ENCODE measurements at places on chromosomes 5 and 9.

GRCh38 chr9:87786876-87787275 lies 61.0 kb downstream of the CTSL start:
- no peak for DNase-seq

DNA sequence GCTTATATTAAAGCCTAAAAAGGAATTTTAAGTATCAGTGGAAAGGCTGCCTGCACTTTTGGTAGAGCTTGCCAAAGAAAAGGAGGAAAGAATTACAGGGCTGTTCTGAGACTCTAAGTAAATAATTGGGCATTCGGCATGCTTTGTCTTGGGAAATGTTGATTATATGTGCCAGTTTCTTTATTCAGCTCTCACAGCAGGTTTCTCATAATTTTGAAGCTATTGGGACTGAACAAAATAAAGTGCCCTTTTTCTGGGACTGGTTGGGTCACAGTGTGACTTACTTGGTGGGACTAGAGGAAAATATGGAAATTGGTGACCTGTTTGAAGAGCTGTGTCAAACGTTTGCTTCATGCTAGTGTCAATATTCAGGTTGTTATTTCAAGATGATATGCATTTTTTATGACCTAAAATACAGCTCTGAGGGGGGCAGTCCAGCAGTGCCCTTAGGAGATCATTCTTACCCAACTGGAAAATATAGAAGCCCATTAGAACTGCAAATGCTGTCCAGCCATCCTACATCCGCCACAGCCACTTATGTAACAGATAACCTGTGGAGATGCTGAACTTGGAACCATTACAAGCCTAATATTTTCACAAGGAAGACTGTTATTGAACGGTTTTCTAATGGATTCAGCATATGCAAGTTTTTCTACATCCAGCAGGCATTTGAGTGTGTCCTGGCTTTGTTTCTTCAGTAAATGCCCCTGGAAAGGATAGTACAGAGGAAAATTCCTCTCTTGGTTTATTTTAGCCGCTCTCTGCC lies 122.4 kb downstream of the SNCAIP start:
- no peak for DNase-seq

DNA sequence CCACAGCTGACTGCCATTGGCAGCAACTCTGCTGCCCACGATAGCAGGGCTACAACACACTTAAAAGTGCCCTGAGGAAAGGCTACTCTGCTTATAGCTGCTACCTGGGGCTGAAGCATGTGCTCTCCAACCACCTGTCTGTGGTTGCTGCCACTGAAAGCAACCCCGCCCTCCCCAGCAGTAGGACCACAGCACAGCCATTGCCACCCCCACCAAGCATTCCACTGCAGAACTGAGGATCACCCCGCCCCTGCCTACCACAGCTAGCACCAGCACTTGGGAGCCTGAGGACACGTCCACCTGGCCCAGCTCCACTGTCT lies 85.8 kb downstream of the LPAR1 start:
- no peak for DNase-seq

DNA sequence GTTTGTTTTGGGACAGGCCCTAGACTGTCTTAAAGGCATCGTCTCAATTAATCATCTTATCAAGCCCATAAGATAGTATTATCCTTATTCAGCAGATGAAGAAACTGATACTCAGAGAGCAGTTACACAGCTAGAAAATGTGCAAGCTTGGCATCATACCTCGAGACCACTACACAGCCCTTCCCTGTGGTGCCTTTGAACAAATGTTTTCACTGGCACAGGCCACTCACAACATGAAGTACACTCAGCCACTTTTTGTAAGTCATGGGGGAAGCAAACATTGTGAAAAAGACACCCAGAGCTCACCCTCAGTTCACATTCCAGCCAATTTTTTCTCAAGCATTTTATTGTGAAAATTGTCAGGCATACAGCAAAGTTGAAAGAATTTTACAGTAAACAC lies 122.5 kb downstream of the WDR41 start:
- DNase-seq, result no peak

DNA sequence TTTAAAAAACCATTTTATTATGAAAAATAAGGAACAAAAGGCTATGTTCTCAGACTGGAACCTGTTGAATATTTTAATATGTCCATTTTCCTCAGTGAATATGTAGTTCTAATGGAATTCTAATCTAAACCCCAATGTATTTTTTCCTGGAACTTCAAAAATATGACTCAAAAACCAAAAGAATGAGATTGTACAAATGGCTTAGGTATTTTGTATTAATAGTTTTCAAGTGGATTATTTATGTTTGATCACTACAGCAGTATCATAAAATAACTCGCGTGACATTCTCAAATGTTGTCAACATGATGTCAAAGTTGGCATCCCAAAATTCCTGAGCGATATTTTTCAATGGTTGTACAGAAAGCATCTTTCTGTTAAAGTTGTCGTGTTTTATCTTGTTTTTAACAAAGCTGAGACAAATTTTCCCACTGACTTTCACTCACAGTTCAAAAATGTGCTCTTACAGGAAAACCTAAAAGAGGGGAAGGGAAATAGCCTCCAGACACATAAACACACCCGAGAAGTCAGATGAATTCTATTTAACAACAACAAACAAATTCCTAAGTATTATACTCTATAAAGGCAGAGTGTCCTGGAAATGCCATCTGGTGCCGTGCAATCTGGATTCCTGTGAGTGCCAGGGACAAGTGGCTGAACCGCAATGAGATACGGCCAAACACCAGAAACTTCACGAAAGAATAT lies 68.1 kb upstream of the TAS2R1 start:
- no peak for DNase-seq

GRCh38 chr9:124394167-124394566 lies 21.1 kb downstream of the PSMB7 start:
- no peak for DNase-seq

GRCh38 chr5:14250748-14251701 lies 107.9 kb downstream of the TRIO start:
- no peak for DNase-seq

DNA sequence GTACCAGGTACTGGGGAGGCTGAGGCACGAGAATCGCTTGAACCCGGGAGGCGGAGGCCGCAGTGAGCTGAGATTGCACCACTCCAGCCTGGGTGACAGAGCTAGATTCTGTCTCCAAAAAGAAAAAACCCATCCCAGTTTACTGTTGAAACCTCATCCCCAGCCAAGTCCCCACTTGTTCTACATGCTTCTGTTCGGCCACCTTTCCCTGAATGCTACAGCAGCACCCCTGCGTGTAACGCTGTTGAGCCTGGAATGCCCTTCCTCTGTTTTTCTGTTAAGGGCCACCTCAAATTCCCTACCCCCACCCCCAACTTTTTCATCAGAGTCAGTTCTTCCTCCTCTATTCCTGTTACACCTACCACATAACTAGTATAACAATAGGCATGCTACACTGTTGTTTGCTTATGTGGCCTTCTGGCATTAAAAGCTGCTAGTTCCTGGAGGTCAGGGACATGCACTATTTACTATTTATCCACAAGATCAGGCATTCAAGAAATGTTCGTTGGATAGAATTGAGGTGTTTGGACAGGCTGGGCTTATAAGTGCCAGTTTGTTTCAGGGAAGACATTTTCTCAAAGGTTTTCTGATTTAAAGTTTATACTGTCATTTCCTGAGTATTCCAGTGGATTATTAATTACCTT lies 47.1 kb upstream of the C5orf47 start:
- no peak for DNase-seq

- no peak for DNase-seq
Measured at GRCh38 chr9:113298311-113298710, 4.9 kb downstream of the RNF183 start.

DNA sequence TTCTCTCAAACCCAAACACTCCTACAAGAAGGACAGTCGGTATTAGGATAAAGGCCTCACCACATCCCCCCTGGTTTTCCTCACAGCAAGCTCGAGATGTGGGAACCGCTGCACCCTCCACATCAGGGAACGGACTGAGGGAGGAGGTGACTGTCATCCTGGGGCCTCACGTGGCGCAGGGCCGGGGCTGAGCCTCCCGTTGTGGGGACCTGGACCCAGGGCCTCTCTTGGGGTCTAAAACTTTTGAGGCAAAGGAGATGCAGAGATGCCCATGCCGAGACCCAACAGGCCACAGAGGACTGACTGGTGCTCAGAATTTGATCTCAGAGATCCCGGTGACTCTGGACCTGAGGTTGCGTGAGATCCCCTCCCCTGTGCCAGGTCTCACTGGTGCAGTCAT lies 72.7 kb downstream of the MRPL36 start:
- no peak for DNase-seq

DNA sequence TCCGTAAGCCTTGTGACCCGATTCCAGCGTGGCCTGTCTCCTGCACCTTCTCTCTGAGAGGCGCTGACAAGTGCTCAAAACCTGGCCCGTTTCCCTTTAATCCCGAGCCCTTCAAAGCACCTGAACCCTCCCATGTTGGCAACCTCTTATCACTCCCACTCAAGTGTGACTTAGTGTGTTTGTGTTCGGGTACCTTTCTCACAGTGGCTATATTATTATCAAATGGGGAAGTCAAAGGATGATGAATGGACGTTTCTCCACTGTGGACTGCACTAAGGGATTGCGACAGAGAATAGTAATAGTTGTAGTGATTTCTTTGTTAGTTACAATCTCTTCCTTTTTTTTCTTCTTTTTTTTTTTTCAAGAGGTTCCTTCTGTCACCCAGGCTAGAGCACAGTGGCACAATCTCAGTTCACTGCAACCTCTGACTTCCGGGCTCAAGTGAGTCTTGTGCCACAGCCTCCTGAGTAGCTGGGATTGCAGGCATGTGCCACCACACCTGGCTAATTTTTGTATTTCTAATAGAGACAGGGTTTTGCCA lies 65.4 kb upstream of the TNFSF8 start:
- no peak for DNase-seq

DNA sequence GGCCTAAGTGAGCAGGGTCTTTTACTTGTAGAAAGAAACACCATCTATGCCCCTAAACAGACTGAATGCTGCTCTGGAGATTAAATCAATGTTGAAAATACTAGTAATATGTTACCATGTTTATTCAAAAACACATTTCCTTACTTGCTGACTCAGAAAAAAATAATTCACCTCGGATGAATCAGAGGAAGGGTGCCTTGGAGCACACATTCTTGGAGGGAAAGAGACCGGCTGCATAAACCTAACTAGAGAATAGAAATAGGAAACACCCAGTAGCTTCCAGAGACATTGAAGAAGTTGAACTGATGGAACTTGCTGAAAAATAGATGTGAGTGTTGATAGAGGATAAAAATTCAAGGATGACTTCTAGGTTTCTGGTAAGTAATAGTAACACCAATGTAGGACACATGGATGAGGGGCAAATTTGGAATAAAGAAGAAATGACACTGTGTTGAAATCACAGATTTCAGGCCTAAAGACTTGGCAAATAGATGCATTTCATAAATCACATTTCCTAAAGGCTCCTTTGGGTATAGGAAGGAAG lies 76.9 kb upstream of the MINAR2 start:
- no peak for DNase-seq

DNA sequence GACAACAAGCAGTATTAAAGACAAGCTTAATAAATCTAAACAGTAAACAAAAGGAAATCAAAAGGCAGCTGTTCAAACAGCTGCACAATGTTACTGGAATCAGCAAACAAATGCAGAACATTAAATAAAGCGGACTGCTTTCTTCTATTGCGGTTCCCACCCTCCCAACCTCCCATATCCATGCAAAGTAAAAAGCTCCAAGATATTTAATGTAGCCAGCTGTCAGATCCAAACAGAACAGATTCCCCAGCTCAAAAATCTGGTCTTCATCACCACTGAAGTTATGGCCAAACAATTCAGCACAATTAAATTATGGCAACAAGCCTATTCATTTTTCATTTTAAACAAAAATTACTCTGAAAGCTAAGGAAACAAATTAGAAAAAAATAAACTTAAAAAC lies 75.9 kb downstream of the SLC38A9 start:
- DNase-seq, result no peak

GRCh38 chr9:93592643-93593021 lies 16.2 kb downstream of the PHF2 start:
- DNase-seq, result no peak

DNA sequence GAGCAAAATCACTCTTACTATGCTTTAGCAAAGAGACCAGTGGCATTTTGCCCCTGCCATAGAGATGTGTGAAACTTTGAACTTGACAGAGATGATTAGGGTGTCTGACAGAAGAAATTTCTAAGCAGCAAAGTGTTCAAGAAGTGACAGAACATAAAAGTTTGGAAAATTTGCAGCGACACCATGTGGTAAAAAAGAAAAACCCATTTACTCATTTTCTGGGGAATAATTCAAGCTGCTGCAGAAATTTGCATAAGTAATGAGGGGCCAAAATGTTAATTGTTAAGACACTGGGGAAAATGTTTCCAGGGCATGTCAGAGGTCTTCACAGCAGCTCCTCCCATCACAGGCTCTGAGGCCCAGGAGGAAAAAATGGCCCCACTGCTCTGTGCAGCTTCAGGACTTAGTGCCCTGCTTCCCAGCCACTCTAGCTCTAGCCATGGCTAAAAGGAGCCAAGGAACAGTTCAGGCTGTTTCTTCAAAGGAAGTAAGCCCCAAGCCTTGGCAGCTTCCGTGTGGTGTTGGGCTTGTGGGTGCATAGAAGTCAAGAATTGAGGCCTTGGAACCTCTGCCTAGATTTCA lies 6.1 kb upstream of the AP3B1 start:
- DNase-seq, result no peak

DNA sequence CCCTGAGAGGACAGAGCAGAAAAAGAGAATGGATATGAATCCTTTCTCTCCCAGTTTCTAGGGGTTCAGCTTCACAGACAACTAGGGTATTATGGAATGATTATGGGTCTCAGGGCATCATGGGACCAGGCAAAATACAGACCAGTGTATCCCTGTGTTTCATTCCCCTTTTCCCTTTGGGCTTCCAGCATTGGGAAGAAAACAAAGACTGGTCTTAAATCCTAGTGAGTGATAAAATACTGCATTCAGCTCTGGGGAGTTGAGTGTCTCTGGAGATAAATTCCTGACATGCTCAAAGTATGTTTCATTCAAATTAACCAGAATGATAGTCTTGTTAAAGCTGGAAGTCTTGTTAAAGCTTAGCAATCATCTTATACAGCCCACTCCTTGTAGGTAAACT lies 2.4 kb upstream of the POU4F3 start:
- no peak for DNase-seq

DNA sequence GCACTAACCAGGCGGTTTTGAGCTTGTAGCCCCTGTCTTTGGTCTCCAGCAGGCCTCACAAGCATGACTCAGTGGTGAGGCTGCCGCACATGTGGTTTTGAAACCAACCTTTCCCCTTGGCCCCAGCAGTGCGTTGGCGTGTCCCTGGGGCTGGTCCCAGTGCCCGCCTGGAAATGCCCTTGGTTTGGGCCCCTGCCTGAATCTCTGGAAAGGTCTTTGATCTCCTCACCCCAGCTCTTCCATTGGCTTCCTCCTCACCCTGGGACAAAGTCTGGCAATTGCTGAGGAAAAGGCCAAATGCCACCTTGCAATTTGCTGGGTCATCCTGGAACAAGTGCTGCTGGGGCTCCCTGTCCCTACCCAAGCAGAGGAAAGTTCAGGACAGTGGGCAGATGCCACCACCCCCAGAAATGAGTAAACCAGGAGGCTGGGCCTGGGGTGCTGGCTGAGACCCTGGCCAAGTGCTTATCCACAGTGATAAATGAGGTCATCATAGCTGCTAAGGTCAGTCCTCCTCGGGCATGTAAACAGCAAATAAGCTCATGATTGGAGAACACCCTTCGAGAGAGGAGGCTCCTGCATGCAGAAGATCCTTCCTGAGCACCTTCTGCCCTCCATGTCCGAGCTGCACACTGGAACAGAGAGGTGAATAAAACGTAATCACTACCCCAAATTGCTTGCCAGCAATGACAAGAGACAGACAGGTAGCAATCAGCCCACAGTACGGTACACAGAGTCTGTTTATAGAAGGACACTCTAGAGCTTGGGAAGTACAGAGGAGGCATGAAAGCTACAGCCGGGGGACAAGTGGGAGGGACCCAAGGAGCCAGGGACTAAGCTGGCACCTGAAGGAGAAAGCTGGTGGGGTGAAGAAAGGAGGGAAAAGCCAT lies 98.9 kb upstream of the CPEB4 start:
- DNase-seq, result no peak
